T-helper 2 cell treated with Interferon-gamma antibody and Interleukin-4, amounts not matched to agents 5 μg/mL and 100 μg/mL, for 36 hours (primary cell): ENCODE measurements at places on chromosomes 13 and 19.

- peaks cover 85% of the 10 kb centered on the region for H3K36me3 ChIP-seq
- H3K4me1 ChIP-seq = peaks cover 41% of the 10 kb centered on the region
- H3K27me3 ChIP-seq = no peaks in the 10 kb centered on the region
- no peak overlapping the region for H3K27ac ChIP-seq
- no peak for DNase-seq
- H3K4me3 ChIP-seq = no peak overlapping the region
Measured at GRCh38 chr19:40759352-40759751, 8.3 kb downstream of the SNRPA start.

DNA sequence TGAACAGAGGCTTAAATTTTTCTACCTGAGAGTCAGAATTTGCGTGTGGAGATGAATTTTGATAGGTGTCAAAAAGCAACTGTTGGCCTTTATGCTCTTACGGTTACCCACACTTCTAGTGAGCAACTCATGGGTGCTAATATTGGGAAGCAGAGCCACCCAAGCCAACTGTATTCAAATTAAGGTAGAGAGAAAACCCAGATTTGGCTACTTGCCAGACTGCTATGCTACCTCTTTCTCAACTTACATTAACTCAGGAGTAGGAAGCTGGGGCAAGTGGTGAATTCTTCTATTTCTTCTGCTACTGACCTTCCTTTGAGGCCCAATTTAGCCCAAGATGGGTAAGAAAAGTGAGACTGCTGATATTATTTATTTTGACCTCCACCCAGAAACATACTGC, 83.9 kb downstream of the OLFM4 start:
- no peak for DNase-seq
- H3K4me1 ChIP-seq = no peaks in the 10 kb centered on the region
- no peak overlapping the region for H3K27ac ChIP-seq
- H3K36me3 ChIP-seq = no peaks in the 10 kb centered on the region
- H3K4me3 ChIP-seq = no peak overlapping the region

GRCh38 chr13:26618726-26619125, 61.2 kb downstream of the WASF3 start:
- no peaks in the 10 kb centered on the region for H3K36me3 ChIP-seq
- H3K4me1 ChIP-seq = peaks cover 9% of the 10 kb centered on the region
- no peak overlapping the region for H3K27ac ChIP-seq
- peaks cover 6% of the 10 kb centered on the region for H3K27me3 ChIP-seq
- H3K4me3 ChIP-seq = no peak overlapping the region
- DNase-seq = no peak

- H3K4me3 ChIP-seq = no peak overlapping the region
- H3K36me3 ChIP-seq = no peaks in the 10 kb centered on the region
- H3K27ac ChIP-seq = no peak overlapping the region
Measured at GRCh38 chr13:113789167-113789566, 30.1 kb downstream of the TMEM255B start.

DNA sequence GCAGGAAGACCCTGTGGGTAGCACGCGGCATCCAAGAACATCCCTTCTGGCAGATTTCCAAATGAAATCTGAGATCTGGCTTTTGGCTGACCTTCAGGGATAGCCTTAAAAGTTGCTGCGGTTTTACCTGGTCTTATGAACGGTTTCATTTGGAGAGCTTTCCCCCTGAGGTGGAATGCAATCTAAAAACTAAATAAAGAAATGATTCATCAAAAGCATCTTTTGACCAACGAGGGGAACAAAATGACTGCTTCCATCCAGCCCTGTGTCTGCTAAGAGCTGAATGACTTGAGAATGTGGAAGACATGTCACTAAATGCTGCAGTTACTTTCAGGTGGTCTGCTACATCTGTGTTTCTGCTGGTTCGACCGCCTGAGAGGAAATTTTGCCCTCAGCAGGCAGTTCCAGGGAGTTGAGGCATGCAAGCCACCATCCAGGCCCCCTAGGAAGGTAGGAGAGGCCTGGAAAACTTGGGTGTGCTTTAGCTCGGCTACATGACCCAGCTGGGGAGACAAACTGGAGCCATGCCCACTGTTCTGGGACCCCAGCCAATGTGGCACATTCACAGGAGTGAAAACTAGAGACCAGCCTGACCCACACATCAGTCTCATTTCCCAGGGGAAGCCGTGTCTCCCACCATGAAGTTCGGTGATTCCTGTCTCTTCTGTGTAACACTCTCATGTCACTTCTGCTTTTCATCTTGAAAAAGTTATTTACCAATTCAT, 175.1 kb upstream of the KL start:
- peaks cover 6% of the 10 kb centered on the region for H3K36me3 ChIP-seq
- H3K4me3 ChIP-seq = no peak overlapping the region
- H3K27ac ChIP-seq = no peak overlapping the region
- H3K27me3 ChIP-seq = no peaks in the 10 kb centered on the region

GRCh38 chr13:111112196-111112595, 2.9 kb upstream of the ARHGEF7 start:
- H3K4me3 ChIP-seq = no peak overlapping the region
- peaks cover 70% of the 10 kb centered on the region for H3K27me3 ChIP-seq
- H3K4me1 ChIP-seq = peaks cover 8% of the 10 kb centered on the region
- no peaks in the 10 kb centered on the region for H3K36me3 ChIP-seq
- no peak overlapping the region for H3K27ac ChIP-seq

- no peaks in the 10 kb centered on the region for H3K27me3 ChIP-seq
- H3K4me3 ChIP-seq = peak overlapping the region; percentile 91
- peak overlapping the region; percentile 92 for H3K27ac ChIP-seq
- peaks cover 13% of the 10 kb centered on the region for H3K4me1 ChIP-seq
- no peak for DNase-seq
Measured at GRCh38 chr19:9818175-9818733, 625 bp downstream of the FBXL12 start.

DNA sequence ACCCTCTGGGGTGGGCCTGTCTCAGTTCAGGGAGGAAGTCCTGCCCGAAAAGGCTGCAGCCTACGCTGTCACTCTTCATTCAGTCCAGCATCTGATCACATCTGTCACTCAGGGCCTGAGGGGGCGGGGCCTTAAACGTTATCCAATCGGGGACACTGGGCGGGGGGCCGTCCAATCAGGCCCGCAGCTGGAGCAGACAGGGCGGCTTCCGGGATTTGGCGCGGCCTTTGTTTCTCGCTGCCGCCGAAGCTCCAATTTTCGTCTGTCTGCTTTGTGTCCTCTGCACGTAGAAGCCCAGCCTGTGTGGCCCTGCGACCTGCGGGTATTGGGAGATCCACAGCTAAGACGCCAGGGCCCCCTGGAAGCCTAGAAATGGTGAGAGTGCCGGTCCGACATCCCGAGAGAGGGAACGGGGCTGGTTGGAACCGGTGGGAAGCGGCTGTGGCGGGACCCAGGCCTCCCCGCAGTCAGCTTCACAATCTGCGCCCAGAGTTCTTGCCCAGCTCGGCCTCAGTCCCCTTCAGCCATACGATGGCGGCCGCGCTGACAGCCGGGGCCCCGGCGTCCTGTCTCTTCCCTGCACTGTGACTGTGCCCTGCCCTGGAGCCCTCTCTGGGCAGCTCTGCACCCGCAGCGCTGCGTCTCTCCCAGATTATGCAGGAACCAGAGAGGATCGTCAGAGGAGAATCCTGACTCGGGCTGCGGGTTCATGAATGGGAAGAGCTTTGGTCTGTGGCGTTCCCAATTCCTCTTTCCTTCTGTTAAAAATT, at the start of gene ZNF730:
ZNF730 (plus strand) TSS at position 224 of the 770 bp plus-strand sequence; CDS start at position 373, 149 bp downstream.
- DNase-seq = peak; percentile 12
- H3K4me3 ChIP-seq = peak within 1 kb of the TSS; percentile 68
- H3K36me3 ChIP-seq = peaks cover 3% of the 10 kb centered on the region
- H3K4me1 ChIP-seq = no peaks in the 10 kb centered on the region
- H3K27ac ChIP-seq = no peak within 1 kb of the TSS
